Stimulated activated CD4-positive, alpha-beta T cell treated with anti-CD3 and anti-CD28 coated beads, TNF-alpha, amount 100 ng/mL, for 24 hours (primary cell): ENCODE measurements at places on chromosomes 11 and 22.

DNA sequence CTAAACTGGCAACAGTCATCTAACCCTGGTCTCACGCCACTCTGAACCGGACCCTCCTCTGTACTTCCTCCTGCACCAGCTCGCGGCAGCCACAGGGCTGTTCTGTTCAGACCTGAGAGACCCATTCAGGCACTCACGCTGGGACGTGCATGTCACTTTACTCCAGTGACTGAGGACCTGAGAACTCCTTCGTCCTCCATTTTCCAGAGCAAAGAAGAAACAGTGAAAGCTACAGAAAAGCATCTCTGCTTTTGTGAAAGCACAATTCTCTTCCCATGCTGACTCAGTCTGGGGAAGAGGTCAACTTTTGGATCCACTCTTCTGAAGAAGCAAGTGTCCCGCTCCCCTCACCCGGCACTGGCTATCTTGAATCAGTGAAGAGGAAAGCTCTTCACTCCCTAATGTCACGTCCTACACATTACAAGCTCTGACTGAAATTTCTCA, 24.5 kb downstream of the PISD start:
- no peak for DNase-seq

DNA sequence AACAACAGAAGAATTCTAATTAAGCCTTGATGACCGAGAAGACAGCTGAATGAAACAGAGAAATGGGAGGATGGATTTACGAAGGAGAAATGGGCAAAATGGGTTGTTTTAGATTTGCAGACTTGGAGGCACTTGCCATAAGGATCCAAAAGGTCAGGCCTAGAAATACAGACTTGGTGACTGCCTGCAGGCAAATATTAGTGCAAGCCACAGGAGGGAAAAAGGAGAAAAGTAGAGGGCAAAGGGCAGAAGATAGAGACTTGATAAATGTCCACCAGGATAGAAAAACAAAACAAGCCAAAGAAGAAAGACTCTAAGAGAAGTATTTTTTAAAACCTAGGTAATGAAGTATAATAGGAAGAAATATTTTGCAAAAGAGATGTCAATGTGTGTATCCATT, 13.1 kb downstream of the CCDC34 start:
- DNase-seq, result no peak

GRCh38 chr11:1458340-1459218, 28.0 kb downstream of the MOB2 start:
- no peak for DNase-seq

GRCh38 chr11:123011510-123011909, 29.9 kb upstream of the BSX start:
- no peak for DNase-seq

- no peak for DNase-seq
These were observed 39.5 kb upstream of the SLC1A2 start for GRCh38 chr11:35458846-35459245.

DNA sequence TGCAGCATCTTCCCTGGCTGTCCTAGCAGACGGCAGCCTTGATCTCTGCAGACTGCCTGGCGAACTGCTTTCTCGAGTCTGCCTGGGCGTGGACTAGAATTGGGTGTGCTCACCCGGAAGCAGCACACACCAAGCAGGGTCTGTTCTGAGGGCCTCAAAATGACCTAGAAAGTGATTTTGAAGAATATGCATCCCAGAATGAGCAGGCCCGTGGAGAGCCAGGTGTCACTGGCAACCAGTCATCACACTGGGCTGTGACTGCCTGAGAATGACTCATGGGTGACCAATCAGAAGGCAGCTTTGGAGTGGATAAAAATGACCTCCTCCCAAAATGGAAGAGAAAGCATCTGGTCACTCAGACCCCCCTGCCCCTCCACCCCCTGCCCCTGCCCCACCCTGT, 114.9 kb upstream of the NECTIN1 start:
- DNase-seq, result no peak

DNA sequence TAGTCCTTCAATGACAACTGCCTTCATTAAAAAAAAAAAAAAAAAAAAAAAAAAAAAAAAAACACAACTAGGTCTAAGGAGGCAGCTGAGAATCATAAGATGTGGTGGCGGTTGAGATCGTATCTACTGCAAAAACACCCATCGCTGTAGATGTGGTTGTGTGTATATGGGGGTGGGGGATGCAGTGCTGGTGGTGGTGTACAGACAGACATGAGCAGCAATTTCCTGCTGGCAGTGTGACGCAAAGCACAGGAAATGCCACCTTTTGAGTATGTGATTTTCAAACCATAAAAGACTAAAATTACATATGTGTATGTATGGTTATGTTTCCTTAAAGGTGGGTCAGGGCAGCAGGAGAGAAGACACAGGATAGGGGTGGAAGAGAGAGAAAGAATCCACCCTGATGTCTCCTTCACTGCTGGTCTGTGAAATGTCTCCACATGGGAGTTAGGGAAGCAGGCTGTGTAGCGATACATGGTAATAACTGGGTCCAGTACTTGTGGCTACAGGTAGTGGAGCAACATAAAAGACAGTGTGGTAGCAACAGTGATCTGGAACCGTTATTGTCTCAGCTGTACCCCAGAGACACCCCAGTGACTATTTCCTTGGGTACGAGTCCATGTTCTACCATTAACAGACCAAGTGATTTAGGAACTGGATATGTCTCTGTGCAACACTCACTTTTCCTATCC, 57.9 kb downstream of the SYTL2 start:
- DNase-seq, result peak; percentile 80

GRCh38 chr11:70931430-70931829, 320.9 kb downstream of the SHANK2 start:
- no peak for DNase-seq

GRCh38 chr11:41486424-41486823, 27.0 kb upstream of the LRRC4C start:
- no peak for DNase-seq

DNA sequence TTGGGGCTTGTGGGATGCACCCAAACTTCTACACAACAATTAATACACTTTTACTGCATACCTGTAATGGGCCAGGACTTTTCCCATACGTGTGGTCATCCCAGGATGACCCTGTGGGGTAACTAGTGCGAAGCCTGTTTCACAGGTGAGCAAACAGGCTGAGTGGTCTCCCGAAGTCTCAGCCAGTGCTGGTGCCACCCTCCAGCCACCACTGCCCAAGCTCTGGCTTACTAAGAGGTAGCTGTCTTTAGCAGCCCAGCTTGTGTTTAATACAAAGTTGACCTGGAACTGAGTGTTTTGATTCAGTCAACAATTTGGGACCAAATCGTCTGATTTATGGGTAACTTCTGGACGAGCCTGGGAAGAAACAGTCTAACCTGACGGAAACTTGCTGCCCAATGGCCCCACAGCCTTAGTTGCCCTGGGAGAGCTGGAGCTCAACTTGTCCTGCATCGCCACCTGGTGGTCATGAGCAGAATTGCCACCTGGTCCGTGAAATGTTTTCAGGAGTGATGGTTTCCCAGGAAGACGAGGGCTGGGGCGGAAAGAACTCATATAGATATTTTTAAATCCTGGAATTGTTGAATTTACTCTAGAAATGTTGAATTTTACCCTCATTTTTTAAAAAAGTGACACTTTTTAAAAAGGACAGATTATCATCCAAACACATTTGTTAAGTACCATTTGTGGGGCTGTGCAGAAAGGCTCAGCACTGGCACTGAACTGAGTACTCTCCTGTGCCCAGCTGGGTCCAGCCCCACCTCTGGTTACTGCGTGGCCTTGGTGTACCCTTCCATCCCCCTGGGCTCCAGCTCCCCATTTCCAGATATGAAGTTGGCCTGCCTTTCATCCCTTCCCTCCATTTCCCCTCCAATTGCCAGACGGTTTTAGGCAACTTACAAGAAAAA, 95.5 kb upstream of the PARVA start:
- peak; percentile 60 for DNase-seq

GRCh38 chr22:44005524-44005923, 18.6 kb upstream of the PARVB start:
- DNase-seq, result no peak

GRCh38 chr22:36423461-36424404, 36.0 kb upstream of the MYH9 start:
- DNase-seq, result no peak

DNA sequence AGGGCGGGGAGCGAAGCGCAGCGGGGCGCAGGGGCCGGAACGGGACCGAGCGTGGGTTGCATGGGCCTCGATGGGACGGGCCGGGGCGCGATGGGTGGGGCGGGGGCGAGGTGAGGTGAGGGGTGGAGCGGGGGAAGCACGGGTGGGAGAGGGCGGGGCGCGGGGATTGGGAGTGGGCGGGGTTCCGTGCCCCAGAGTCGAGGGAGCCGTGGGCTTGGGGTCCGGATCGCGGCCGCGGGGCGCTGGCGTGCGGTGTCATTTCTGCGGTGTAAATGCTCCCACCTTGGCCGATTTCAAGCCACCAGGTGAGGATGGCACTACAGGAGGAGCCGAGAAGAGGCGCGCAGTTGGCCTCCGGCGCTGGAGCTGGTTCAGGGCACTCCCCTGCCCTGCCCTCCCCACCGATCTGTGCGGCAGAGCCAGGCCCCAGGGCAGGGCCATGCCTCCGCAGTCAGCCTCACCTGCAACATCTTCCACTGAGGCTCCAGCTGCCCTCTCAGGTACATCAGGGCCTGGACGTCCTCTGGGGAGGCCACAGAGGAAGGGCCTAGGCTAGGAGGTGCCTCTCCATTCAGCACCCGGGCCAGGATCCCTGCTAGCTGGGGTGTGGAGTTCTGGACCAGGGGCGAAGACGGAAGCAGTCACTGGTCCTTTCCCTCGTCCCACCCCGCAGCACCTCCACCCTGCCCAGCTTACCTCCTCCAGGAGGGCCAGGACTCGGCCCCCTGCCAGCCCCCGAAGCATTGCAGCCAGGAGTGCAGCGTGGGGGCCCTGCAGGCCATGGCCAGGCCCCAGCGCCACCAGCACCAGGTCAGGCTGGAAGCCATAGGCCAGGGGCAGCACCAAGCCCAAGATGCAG, 620 bp upstream of the TUBGCP6 start:
- DNase-seq, result no peak

GRCh38 chr11:117070016-117070415, 28.2 kb downstream of the SIK3 start:
- DNase-seq, result no peak

- DNase-seq, result no peak
These were observed 759 bp downstream of the AP2A2 start for GRCh38 chr11:926341-926916.

DNA sequence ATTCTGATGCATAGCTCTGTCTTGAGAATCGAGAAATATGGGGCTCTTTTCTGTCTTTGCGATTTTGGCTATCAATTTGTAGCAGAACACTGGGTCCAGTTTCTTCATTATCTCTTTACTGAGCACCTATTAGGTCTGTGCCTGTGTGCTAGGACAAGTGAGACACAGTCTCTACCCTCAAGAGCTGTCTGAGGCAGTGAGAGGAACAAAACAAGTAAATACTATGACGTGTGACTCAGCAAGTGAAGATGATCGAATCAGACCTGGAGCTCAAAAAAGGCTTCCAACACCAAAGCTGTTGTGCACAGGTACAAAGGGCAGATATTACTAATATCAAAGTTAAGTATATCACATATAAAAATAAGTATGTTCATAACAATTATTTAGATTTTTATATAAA, 52.4 kb downstream of the LGR4 start:
- DNase-seq, result no peak

DNA sequence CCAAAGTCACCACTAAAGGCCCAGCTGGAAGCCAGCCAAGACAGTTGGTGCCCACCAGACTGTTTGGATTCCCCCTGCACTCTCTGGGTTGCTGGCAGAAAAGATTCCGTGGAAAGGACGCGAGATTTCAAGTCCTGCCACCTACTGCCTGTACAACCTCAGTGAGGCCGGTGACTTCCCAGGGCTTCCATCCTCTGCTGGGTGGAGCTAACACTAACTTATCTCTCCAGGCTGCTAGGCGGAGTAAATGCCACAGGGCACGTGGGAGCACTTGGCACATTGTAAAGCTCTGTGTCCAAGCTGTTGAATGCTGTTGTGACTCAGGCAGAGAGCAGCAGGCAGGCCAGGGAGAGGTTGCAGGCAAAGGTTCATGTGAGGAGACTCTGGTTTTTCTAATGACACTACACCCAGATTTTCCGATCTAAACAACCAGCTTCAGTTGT, 50.9 kb upstream of the CDON start:
- DNase-seq, result no peak

DNA sequence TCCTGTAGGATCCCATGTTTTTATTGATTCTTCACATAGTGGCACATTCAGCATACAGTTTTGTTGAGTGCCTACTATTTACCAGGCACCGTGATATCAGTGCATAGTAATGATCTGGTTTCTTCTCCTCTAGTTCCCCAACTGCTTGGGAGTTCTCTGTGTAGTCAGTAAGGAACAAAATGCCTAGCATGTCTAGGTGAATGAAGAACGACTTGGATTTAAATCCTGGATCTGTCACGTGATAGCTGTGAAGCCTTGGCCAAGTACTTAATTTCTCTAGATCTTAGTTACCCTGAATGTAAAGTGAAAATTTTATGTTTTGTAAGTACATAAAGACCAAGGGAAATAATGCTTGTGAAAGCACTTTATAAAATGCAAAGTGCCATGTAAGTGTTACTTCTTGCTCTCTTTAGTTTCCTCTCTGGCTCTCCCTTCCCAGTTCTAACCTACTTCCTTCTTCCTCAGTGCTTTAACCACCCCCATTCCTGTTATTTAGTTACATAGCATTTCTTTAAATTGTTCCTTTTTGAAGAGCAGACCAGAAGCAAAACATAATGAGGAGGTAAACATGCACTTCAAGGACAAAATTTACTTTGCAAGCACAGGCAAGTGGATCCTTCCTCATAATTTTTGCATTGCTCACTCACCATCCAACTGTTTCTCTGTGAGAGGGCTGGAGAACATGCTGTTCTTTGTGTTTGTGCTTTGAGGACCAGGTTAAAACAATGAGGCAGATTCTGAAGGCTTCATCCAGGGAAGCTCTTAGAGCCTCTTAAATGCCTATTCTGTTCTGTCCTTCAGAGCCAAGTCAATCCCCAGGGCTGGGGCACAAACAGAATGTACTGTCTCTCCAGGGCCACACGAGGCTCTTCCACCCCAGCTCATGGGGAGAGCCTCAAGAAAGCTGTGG, 353.9 kb upstream of the TENM4 start:
- no peak for DNase-seq

GRCh38 chr11:127627629-127628457, 627.3 kb upstream of the KIRREL3 start:
- DNase-seq, result no peak

DNA sequence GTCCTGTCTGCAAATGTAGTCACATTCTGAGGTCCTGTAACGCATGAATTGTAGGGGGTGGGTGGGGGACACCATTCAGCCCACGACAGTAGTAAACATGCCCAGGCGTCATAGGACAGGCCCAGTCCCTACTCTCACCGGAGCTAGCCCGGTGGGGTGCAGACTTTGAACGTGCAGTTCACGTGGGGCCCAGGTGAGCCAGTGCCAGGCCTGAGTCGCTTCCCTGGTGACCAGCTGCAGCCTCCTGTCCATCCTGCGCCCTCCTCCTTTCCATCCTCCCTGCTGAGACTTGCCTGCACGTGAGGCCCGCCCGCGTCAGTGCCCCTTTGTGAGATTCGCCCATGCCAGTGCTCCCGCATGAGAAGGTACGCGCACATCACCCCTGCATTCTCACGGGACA, 116.8 kb downstream of the WNT7B start:
- DNase-seq, result no peak

DNA sequence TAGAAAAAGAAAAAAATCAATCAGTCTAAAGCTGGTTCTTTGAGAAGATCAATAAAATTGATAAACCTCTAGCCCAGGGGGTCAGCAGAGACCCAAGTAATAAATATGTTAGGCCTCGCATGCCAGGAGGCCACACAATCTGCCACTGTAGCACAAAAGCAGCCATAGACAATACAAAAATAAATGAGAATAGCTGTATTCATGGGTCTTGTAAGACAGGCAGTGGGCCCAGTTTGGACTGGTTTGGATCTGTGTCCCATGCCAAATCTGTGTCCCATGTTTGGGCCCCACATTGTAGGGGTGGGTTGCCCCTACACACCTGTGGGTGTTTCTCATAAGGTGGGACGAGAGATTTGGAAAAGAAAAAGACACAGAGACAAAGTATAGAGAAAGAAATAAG, 6.6 kb upstream of the PLAAT4 start:
- DNase-seq, result no peak
